Gastrocnemius medialis (tissue), 4 donors: ENCODE measurements at places on chromosomes 7 and 10. TPM values are rescaled to one million over a fixed set of nuclear protein-coding genes. Genes with fewer than 3 reads are reported as not detected.

- DNase-seq, result no peak
Measured at GRCh38 chr7:22329816-22330524, 27.0 kb downstream of the RAPGEF5 start.

Gene HOGA1
- total RNA-seq, result 11.2 TPM

- DNase-seq, result no peak
Measured at GRCh38 chr10:110601581-110601980, 34.1 kb downstream of the SMC3 start.

Gene FLNC
- 4,398 TPM for total RNA-seq

- no peak for DNase-seq
Measured at GRCh38 chr10:11516431-11516746, 95.1 kb downstream of the USP6NL start.

DNA sequence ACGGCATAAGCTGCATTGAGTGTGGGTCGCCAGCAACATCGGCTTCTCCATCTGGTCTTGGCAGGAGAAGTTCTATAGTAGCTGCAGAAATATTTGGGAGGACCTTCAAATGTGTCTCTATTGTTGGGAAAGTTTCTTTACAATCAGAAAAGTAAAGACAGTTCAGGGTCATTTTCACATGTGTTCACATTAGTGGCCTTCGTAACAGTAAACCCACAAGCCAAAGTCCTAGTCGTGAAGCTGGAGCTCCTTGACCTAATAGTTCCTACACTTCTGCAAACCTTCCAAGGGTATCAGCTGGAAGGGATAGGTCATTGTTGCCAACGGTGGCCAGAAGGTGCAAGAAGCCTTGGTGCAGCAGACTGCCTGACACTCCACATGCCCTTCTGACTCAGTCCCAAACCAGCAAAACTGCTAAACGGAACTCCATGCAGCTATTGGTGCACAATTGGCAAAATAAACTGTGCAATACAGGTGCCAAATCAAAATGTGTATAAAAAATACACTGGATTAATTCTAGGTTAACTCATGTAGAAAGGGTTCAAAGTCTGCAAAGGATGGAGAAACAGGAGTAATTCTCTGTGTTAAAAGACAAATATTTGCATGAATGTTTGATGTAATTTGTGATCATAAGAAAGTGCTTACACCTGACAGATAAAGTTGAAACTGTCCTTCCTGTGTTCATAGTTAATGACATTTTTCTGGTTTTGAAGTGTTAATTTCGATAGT, 102.8 kb upstream of the EGFR start:
- no peak for DNase-seq

Gene ZNF488
- not detected for total RNA-seq
